Activated naive CD4-positive, alpha-beta T cell treated with anti-CD3 and anti-CD28 coated beads, Interleukin-2, amount 10 ng/mL, durations not matched to agents 7 days and 5 days (primary cell): ENCODE measurements at places on chromosomes 13 and 19.

DNA sequence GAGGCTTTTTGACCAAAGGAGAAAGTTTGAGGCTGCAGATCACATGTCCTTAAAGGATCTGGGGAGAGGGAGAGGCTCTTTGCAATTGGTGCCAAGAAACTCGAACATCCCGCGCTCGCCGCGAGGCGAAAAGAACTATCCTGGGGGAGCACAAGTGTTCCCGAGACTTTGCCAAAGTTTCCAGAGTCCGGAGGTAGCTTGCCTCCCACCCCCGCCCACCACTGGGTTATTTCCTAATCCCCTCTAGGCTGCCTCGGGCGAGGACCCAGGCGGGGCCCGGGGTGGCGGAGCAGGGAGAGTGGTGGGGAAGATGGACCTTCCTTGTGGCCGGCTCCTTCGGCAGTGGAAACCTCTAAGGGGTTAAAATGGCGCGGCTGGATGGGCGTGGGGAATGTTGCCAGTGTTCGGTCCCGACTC lies 114.5 kb downstream of the KCNRG start:
- DNase-seq: no peak

- DNase-seq: no peak
These were observed 551.6 kb downstream of the MYO16 start for GRCh38 chr13:109180905-109181425.

DNA sequence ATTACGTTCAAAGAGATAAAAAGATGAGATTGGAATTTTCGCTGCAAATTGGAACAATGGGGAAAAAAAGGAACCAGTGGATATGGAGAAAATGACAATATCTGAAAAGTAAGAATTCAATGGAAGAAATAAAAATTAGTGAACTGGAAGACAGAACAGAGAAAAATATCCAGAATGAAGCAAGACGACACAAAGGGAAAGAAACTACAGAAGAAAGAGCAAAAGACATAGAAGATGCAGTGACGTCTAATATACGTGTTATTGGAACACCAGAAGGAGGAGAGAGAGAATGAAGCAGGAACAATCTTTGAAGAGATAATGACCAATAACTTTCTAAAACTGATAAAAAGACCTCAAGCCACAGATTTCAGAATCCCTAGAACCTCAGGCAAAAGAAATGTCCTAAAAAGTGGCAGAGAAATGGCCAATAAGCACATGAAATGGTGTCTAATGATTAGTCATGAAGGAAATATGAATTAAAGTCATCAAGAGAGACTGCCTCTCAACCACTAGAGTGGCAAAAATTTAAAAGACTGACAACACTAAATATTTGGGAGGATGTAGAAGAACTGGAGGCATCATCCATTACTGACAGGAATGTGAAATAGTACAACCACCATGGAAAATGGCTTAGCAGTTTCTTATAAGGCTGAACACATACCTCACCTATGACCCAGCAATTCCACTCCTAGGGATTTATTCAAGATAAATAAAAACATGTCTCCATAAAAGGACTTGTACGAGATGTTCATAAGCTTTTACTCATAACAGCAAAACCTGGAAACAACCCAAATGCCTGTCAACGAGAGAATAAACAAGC lies 56.5 kb downstream of the GADD45B start:
- DNase-seq: no peak

DNA sequence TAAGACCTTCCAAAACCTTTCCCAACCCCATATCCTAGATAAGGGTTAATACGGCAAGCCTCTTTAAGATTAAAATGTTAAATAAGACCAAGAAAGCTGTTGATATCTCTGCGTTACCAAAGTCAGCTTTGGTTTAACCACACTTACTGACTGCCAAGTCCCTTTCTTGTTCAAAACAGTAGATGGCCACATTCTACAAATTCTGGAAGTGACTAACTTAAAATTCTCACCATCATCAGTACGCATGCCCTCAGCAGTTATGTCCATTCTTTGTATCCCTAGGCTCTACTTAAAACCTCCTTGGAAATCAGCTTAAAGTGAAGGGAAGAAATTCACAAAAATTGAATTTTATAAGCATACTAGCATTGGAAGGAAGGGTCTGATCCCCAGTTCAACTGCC lies 23.6 kb downstream of the SOHLH2 start:
- no peak for DNase-seq

DNA sequence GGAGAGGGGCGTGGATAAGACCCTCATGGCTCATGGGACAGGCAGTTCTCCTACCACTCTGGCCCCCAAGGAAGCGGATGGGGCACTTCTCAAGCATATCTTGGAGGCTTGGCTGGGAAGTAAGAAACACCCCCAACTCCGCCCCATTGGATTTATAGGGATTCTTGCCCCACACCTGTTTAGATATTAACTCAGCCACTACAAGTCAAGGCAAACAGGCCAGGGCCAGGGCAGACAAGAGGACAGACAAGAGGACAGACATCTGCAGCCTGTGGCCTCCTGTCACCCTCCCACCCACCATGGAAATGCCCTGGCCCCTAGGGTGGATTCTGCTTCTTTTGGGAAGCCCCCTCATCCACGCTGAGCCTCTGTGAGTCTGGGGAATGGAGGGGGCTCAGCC lies 24.1 kb downstream of the RDH8 start:
- no peak for DNase-seq

DNA sequence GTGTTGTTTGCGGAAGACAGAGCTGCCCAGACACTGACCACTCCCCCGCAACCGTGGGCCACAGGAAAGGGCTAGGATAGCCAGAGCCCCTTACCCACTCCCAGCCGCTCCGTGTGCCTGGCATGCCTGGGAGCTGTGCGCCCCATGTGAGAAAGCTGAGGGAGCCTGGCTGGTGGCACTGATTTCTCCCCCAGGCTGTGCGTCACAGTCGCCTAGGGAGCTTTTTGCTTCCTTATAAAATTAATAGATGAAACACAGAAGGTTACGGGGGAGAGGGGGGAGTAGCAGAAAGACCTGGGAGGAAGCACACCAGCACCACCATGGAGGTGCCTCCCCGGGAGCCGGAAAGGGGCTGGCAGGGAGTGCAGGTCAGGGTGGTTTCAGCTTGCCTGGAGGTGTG lies 24.7 kb downstream of the DPF1 start:
- DNase-seq: no peak
